Spleen (tissue), 13 donors: ENCODE measurements at places on chromosomes 7 and 10. TPM values are rescaled to one million over a fixed set of nuclear protein-coding genes. Genes with fewer than 3 reads are reported as not detected.

Gene FZD1
- 7.7 TPM for total RNA-seq

- peaks cover 86% of the 10 kb centered on the region for H3K4me1 ChIP-seq
- H3K36me3 ChIP-seq, result peaks cover 12% of the 10 kb centered on the region
- peaks cover 30% of the 10 kb centered on the region for H3K27me3 ChIP-seq
Measured at GRCh38 chr7:151085329-151085690, 965 bp upstream of the AGAP3 start.

DNA sequence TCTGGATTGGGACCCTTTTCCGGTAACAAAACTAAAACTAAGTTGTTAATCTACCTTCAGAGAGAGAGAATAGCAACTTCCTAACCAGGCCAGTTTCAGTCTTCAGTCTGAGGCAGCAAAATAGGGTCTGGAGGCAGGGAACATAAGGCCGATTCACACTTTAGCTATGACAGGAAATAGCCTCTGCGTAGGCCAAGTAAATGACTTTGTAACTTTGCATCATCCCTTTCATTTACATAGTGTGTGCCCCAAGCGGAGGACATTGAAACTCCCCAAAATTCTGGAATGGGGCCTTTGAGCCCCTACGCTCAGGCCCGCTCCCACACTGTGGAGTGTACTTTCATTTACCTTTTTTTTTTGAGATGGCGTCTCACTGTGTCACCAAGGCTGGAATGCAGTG, 1.7 kb upstream of the UPP1 start:
- H3K4me3 ChIP-seq, result no peak overlapping the region
- no peak for DNase-seq
- no peaks in the 10 kb centered on the region for H3K27me3 ChIP-seq
- H3K36me3 ChIP-seq, result peaks cover 3% of the 10 kb centered on the region

- H3K36me3 ChIP-seq, result peaks cover 96% of the 10 kb centered on the region
- no peak overlapping the region for H3K27ac ChIP-seq
- no peak overlapping the region for H3K4me3 ChIP-seq
- H3K4me1 ChIP-seq, result no peaks in the 10 kb centered on the region
Measured at GRCh38 chr7:152148706-152149105, 123.2 kb downstream of the GALNT11 start.

- no peak overlapping the region for H3K27ac ChIP-seq
- H3K36me3 ChIP-seq, result no peaks in the 10 kb centered on the region
- peaks cover 33% of the 10 kb centered on the region for H3K4me1 ChIP-seq
- no peak for DNase-seq
- peaks cover 16% of the 10 kb centered on the region for H3K27me3 ChIP-seq
- no peak overlapping the region for H3K4me3 ChIP-seq
Measured at GRCh38 chr10:114103284-114103683, 59.6 kb downstream of the ADRB1 start.

DNA sequence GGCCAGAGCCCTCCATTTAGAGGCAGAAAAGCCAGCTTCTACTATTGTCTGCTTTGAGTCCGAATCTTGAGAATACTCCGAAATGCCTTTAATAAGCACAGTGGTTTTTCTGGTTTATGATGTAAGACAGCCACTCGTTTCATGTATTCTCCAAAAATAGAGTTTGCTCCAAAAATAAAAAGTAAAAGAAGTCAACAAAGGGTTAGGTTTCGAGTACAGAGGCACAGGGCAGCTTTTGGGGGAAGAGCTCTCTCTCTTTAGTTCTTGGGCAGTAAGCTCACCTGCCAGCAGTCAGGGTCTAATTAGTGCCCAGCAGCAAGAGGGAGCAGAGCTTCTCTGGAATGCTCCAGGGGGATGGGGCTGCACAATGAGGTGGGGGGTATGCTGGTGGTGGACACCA, 20.2 kb downstream of the CREB3L2 start:
- DNase-seq, result no peak
- H3K4me3 ChIP-seq, result no peak overlapping the region
- H3K27me3 ChIP-seq, result no peaks in the 10 kb centered on the region
- H3K27ac ChIP-seq, result peak overlapping the region; percentile 49

DNA sequence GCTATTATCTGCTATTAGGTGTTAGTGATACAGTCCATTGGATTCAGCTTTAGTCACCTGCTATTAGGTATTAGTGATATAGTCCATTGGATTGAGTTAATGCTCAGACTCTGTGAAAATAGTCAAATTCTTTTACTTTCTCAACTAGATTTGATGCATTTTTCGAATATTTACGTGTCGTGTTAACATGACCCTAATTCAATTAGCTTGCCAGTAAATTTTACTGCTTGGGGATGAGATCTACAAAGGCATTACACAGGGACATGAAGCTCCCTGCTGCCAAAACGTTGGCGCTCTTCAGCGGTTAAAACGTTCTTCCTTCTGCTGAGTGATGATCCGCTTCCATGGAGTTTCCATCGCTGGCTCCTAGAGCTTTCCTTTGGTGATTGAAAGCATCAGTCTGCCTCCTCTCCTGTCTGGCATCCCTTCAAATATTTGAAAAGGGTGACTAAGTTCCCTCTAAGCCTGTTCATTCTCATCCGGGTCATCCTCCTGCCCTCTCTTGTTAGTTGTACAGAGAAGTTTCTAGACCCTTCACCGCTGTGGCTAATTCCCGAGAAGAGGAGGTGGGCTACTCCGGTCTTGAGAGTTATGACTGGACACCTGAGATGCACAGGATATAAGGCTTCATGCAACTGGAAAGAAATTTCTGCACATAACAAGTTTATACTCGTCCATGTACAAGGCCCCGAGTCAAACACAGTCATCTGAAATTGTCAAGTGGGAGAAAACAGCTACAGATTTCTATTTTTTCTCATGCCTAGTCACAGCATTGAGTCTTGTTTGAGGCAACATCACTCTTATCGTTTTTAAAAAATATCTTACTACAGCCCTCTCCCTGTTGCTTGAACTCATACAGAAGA, 254.0 kb downstream of the KLF6 start:
- H3K27ac ChIP-seq, result no peak overlapping the region
- no peak overlapping the region for H3K4me3 ChIP-seq
- H3K4me1 ChIP-seq, result no peaks in the 10 kb centered on the region

GRCh38 chr10:107687701-107688100, 523.2 kb upstream of the SORCS1 start:
- no peak for DNase-seq
- no peaks in the 10 kb centered on the region for H3K4me1 ChIP-seq
- no peak overlapping the region for H3K4me3 ChIP-seq

Gene CPED1
- 58.5 TPM for total RNA-seq

Gene CCDC7
- 27.9 TPM for total RNA-seq

Gene CUZD1
- total RNA-seq, result 1.4 TPM

Gene CHRM2
- total RNA-seq, result not detected

Gene TMEM184A
- total RNA-seq, result not detected

DNA sequence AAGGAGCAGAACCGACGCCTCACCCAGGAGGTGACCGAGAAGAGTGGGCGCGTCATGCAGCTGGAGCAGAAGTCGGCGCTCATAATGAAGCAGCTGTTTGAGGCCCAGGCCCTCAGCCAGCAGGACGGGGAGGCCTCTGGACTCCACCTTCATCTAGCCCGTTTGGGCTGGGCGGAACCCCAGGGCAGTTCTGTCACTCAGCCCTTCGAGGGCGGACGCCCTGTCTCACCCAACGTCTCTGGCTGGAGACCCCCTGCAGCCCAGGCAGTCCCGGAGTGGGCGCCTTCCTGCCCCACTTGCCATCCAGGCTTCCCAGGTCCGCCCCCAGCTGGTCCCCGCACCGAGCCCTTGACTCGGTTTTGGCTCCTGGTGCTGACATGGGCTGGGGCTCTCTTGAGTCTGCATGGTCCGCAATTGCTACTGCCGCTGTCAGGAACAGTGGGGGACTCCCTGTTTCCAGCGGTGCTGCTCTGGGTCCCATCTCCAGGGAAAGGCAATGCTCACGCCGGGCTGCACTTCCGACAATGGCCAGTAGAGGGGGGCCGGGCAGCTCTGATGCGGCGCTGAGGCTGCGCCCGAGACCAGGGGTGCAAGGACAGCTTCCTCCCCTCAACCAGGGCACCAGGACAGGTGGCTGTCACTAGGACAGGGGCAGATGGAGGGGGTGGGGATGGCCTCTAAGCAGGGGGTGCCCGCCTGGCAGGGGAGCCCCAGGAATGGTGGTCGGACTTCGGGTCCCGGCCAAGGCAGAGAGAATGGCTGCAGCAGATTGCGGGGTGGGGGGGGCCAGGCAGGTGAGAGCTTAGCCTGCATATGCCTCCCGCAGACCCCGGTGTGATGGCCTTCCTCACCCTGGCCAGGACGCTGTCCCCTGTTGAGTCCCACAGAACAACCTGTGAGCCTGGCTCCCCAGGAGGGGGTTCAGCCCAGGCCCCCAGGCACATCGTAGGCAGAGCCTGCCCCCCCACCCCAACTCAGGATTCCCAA, 71.2 kb upstream of the KCTD7 start:
- no peak overlapping the region for H3K4me3 ChIP-seq
- no peaks in the 10 kb centered on the region for H3K27me3 ChIP-seq
- no peaks in the 10 kb centered on the region for H3K4me1 ChIP-seq
- no peak overlapping the region for H3K27ac ChIP-seq
- no peaks in the 10 kb centered on the region for H3K36me3 ChIP-seq

DNA sequence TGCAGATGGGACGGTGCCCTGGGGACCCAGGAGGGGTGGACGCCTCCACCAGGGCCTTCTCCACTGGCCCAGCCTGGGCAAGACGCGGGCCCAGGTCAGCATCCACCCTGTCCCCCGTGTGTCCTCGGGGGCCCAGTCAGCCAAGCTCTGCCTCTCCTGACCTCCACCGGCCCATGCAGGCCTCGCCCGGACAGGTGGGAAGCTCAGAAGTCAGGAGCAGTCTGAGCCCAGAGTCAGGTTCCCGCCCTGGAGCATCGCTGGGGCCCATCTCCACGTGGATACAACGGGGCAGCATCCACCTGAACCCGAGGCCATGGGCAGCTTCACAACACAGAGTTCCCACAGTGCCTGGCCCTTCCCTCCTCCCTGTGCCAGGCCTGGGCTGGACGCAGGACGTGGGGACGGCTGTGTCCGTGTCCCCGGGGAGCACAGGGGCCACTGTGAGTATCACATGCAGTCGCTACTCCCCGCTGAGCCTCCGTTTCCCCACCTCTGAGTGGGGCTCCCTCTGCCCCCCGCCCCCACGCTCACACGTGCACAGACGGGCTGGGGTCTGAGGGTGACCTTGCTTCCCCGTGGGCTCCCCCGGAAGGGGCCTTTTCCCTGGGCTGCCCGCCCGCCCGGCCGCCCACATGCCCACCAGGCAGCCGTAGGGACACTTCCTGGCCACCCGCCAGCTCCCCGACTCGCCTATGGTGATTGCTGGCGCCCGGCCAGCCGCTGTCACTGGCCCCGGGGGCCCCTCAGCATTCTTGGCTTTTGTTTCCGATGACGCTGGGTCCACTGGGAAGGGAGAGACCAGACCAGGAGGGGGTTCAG, 64.3 kb downstream of the PDGFA start:
- no peaks in the 10 kb centered on the region for H3K36me3 ChIP-seq
- H3K27ac ChIP-seq, result peak overlapping the region; percentile 22
- H3K4me3 ChIP-seq, result no peak overlapping the region
- peaks cover 35% of the 10 kb centered on the region for H3K27me3 ChIP-seq
- DNase-seq, result peak; percentile 76
- no peaks in the 10 kb centered on the region for H3K4me1 ChIP-seq

DNA sequence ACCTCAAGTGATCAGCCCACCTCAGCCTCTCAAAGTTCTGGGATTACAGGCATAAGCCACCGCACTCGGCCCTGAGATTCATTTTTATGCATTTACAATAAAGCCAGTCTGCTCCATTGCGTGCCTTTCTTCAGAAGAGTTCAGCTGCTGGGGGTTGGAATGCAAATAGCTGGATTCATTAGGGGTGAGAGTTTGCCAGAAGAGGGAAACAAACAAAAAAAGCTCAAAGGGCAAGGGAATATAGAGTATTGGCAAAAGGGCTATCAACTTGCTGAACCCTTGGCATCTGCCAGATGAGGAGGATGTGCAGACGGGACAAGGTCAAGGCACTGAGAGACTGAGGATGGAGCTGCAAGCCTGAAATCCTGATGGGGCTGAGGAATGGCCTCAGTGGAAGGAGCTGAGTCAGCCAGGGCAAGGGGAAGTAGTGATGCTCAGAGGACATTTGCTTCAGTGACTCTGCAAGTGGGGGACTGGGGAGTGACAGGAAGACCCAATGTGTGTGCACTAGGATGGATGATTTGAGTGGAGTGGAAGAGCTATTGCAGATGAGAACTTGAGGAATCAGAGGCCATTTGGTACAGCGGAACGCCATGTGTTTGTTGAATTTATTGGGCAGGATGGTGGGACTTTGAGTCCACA, 75.0 kb upstream of the ARMC3 start:
- no peaks in the 10 kb centered on the region for H3K36me3 ChIP-seq
- DNase-seq, result no peak
- H3K4me1 ChIP-seq, result peaks cover 10% of the 10 kb centered on the region
- no peak overlapping the region for H3K4me3 ChIP-seq
- no peak overlapping the region for H3K27ac ChIP-seq
- H3K27me3 ChIP-seq, result no peaks in the 10 kb centered on the region

- no peaks in the 10 kb centered on the region for H3K27me3 ChIP-seq
- no peaks in the 10 kb centered on the region for H3K36me3 ChIP-seq
- no peak overlapping the region for H3K27ac ChIP-seq
Measured at GRCh38 chr10:21649454-21649872, 115.4 kb downstream of the MLLT10 start.

- no peaks in the 10 kb centered on the region for H3K36me3 ChIP-seq
- no peak overlapping the region for H3K27ac ChIP-seq
- H3K4me1 ChIP-seq, result peaks cover 8% of the 10 kb centered on the region
- DNase-seq, result peak; percentile 47
Measured at GRCh38 chr10:112526906-112527305, 79.9 kb downstream of the VTI1A start.

Gene PAX2
- not detected for total RNA-seq

DNA sequence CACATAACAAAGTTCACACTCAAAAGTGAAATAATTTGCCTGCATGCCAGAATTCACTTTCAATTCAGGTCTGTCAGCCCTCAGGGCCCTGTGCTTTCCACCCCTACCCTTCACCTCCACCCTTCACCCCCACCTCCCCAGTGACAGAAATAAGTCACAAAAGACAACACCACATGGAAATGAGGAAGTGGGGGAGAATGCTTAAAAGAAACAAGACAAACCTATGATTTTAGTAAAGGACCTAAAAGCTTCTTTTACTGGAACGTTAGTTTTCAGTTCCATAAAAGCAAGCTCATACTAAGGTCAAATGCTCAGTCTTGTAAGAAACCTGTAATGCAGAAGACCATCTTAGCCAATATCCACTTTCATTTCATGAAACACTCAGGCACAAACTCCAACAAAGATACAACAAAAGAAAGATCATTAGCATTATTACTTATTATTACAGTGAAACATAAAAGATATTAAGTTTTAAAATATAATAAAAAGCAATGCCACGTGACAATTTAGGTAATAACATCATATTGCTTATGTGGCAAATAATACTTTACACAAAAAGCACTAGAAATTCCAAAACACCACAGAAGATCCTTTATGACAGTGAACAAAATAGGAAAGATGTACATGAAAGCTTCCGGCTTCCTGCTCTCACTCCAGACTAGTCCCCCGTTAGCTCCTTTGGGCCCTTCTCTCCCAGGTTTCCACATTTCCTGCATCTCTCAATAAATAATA, 112.1 kb downstream of the LMBR1 start:
- no peaks in the 10 kb centered on the region for H3K36me3 ChIP-seq
- H3K4me3 ChIP-seq, result no peak overlapping the region
- H3K4me1 ChIP-seq, result peaks cover 12% of the 10 kb centered on the region
